ENCODE measurements at places on chromosomes 4 and X.

DNA sequence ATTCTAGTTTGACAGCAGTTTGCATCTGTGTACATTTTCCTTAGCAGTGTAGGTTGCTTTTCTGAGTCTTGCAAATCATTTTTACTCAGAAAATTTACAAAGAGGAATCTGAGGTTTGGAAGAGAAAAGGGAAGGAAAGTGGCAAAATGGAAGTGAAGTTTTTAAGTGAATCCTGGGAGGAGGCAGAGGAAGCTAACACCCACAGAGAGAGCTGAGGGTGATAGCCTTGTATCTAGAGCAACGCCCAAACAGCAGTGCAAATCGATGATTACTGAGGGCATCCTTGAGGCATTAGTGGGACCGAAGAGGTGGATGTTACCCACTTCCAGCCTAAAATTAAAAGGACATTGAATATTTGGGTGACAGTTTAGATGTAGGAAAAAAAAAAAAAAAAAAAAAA, 31.8 kb downstream of the KLF3 start:
- H3K4me1 ChIP-seq: peaks cover 4% of the 10 kb centered on the region
- no peaks in the 10 kb centered on the region for H3K27me3 ChIP-seq
- H3K4me3 ChIP-seq: no peak overlapping the region

GRCh38 chr4:4986841-4987240, 32.4 kb downstream of the CYTL1 start:
- no peaks in the 10 kb centered on the region for H3K36me3 ChIP-seq
- H3K27ac ChIP-seq: no peak overlapping the region
- DNase-seq: no peak
- H3K4me3 ChIP-seq: no peak overlapping the region

DNA sequence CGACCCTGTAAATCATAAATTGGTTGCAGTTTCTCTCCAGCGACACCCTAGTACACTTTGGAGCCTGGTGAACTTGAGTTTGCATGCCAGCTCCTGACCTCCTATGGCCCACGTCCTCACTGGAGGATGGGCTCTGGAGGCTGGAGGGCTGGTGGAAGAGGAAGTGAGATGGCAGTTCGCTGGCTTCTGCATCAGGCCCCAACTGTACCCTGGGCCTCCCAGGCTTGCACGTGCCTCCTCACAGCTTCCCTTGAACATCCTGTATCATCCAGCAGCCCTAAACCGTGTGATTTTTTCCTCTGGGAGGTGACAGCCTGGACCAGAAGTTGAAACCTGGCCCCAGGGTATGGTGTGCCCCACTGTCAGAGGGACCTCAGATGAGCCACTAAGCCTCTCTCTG, 78.5 kb downstream of the HTRA3 start:
- no peaks in the 10 kb centered on the region for H3K27me3 ChIP-seq
- no peak overlapping the region for H3K4me3 ChIP-seq
- H3K36me3 ChIP-seq: no peaks in the 10 kb centered on the region
- no peak for DNase-seq

- no peak overlapping the region for H3K4me3 ChIP-seq
- no peaks in the 10 kb centered on the region for H3K27me3 ChIP-seq
- no peaks in the 10 kb centered on the region for H3K4me1 ChIP-seq
Measured at GRCh38 chr4:93649828-93650227, 178.7 kb upstream of the ATOH1 start.

DNA sequence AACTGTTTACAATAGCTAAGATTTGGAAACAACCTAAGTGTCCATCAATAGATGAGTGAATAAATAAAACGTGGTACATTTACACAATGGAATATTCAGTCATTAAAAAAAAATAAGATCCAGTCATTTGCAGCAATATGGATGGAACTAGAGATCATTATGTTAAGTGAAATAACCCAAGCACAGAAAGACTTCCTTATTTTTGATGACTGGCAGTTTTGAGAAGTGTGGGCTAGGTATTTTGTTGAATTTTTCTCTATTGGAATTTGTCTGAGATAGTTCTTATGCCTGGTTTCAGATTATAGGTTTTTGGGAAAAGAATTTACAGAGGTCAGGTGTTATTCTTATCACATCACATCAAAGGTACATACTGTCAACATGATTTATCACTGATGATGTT, 293.8 kb upstream of the ARSJ start:
- H3K27me3 ChIP-seq: no peaks in the 10 kb centered on the region
- no peak for DNase-seq
- no peak overlapping the region for H3K27ac ChIP-seq
- H3K4me1 ChIP-seq: no peaks in the 10 kb centered on the region
- H3K4me3 ChIP-seq: no peak overlapping the region

DNA sequence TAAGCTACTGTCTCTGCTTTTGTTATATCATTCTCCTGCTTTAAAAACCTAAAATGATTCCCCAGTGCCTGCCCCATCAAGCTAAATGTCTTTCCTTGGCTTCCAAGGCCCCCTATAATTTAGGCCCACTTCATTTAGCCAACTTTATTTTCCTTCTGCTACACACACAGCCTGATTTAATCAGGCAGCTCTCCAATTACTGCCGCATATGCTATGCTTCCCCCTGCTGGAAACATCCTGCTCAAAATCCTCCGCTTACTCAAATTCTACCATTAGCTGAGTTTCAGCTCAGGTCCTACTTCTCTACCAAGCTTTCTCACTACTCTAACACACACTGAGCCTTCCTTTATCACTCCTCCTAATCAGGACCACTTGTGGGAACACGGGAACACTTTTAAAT, 17.0 kb downstream of the LAMP2 start:
- no peak overlapping the region for H3K27ac ChIP-seq
- peak; percentile 32 for DNase-seq
- no peak overlapping the region for H3K4me3 ChIP-seq
- H3K36me3 ChIP-seq: no peaks in the 10 kb centered on the region

- no peak overlapping the region for H3K27ac ChIP-seq
- no peaks in the 10 kb centered on the region for H3K27me3 ChIP-seq
- H3K4me1 ChIP-seq: no peaks in the 10 kb centered on the region
- no peaks in the 10 kb centered on the region for H3K36me3 ChIP-seq
- H3K4me3 ChIP-seq: no peak overlapping the region
Measured at GRCh38 chr4:30518211-30518610, 202.0 kb upstream of the PCDH7 start.

Data from hepatocyte (in vitro differentiated cells).